ENCODE measurements at places on chromosomes 2 and 18. TPM values are rescaled to one million over a fixed set of nuclear protein-coding genes. Genes with fewer than 3 reads are reported as not detected.

- no peak for DNase-seq
These were observed 69.6 kb downstream of the EML4 start for GRCh38 chr2:42238644-42239288.

DNAJB2 gene
- 38.7 TPM for total RNA-seq

DNA sequence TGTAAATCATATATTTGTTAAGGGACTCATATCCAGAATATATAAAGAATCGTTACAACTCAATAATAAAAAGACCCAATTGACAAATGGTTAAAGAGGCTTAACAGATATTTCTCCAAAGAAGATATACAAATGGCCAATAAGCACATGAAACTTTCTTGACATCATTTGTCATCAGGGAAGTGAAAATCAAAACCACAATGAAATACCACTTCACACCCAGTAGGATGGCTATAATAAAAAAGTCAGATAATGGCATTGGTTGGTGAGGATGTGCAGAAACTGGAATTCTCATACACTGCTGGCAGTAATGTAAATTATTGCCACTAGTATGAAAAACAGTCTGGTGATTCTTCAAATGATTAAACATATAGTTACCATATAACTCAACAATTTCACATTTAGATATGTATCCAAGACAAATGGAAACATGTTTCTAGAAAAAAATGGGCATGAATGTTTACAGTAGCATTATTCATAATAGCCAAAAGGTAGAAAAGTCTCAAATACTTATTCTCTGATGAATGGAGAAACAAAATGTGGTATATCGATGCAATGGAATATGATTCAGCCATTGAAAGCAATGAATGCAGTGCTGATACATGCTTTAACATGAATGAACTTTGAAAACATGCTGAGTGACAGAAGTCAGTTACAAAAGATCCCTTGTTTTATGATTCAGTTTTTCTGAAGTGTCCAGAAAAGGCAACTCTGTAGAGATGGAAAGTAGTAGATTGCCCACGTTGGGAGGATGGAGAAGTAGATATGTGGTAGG, 304.6 kb upstream of the ZEB2 start:
- DNase-seq, result no peak

DNA sequence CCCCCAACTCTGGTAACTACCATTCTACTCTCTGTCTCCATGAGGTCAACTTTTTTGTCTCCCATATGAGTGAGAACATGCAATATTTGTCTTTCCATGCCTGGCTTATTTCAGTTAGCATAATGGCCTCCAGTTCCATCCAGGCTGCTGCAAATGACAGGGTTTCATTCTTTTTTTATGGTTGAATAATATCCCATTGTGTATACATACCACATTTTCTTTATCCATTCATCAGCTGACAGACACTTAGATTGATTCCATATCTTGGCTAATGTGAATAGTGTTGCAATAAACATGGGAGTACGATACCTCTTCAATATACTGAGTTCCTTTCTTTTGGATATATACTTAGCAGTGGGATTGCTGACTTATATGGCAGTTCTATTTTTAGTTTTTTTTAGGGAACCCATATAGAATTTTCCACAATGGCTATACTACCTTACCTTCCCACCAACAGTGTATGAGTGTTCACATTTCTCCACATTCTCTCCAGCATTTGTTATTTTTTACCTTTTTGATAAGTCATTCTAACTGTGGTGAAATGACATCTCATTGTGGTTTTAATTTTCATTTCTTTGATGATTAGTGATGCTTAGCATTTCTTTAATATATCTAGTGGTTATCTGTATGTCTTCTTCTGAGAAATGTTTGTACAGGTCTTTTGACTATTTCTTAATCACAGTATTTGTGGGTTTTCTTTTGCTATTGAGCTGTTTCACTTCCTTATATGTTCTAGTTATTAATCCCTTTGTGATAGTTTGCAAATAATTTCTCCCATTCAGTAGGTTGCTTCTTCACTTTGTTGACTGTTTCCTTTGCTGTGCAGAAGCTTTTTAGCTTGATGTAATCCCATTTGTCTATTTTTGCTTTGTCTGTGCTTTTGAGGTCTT, 112.2 kb downstream of the SRBD1 start:
- no peak for DNase-seq

- no peak for DNase-seq
These were observed 372.5 kb upstream of the GCFC2 start for GRCh38 chr2:76083248-76083647.

DNA sequence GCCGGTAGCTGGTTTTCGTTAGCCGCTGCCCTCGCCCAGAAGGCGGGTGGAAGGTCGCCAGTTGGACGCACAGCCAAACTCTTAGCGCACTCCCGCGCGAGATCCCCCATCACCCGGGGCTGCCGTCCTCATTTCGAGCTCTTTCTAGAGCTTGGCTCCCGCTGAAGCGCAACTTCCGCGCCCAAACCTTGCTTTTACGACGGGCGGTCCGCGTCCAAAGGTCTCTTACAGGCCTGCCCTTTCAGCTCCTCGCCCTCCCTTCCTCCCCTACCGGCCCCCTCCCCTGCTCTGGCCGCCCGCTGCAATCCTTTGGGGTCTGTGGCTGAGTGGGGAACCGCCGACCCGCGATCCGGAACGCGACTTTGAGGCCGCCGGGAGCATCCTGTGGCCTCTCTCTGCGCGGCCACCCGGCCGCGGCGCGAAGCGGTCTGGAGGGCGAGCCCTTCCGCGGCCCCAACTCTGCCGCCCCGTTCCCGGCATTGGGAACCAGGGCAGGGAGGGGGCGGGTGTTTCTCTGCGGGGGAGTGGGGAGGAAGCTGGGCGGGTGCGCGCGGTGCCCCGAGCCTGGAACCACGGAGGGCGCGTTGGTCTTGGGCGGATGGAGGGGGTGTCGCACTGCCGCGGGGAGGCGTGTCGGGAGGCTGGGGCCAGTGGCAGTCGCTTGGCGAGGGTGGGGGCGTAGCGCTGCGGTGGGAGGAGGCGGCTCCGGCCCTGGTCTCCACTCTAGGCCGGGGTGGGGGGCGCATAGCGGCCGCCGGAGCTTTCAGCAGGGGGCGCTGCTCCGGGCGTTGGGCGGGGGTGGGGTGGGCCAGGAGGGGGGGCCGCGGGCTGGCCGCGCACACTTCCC, at the start of gene GDF7:
Gene GDF7, plus strand, starts transcription at position 841 of the 847 bp plus-strand sequence. CDS start 96 bp downstream, outside the sequence.
- no peak for DNase-seq

ARHGEF4 gene
- 3.5 TPM for total RNA-seq

DNA sequence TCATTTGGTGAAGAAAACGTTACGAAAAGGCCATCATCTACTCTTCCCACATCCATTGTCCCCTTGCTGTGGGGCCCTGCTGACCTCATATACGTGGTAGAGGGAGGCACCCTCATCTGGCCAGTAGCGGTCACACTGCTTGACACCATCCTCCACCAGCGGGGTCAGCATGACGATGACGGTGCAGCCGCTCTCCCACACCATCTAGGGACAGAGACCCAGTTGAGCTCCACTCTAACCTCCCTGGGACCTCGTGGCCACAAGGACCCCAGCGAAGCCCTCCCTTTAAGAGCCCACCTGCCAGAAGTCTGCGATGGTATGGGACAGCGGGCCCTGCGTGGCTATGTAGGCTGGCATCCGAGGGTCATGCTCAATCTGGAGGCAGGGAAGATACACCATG, 13.1 kb downstream of the PTPRN start:
- no peak for DNase-seq

DNA sequence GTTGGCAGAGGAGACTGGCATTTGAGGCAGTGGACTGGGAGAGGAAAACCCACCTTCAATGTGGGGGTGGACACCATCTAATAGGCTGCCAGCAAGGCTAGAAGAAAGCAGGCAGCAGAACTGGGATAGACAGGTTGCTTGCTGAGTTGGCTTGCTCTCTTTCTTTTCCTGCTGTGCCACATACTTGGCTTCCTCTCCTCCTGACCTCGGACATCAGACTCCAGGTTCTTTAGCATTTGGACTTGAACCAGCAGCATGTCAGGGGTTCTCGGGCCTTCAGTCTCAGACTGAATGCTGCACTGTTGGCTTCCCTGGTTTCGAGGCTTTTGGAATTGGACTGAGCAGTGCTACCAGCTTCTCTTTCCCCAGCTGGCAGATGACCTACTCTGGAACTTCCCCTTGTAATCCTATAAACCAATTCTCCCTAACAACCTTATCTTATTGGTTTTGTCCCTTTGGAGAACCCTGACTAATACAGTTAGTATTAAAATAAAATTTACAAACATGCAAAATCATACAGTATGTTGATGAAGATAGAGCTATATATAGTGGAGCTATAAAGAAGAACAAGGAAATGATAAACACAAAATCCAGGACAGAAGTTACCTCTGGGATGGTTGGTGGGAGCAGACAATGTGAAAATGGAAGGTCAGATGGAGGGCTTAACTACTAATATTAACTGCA, 15.9 kb downstream of the DSEL start:
- no peak for DNase-seq

DNA sequence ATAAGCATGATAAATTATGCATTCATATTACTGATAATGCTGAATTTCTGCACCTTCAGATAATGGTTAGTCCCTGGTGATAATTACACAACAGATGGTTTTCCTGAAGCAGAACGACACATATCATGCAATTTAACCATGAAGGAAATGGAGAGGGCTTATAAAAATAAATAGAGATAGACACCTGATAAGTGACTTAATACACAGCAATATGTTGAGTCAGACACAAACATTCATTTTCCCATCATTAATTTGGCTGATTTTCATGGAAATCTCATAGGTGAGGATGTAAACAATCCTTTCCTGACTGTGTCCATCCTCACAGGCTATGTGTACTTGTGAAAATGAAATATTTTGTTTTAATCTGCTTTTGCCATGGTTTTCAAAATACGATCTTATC, 36.9 kb upstream of the DSEL start:
- DNase-seq, result no peak

RPRD1A gene
- 51.7 TPM for total RNA-seq

GRCh38 chr2:189848276-189848675, 64.0 kb downstream of the PMS1 start:
- no peak for DNase-seq

UGT1A8 gene
- total RNA-seq, result not detected

- DNase-seq, result no peak
These were observed 21.1 kb downstream of the ANTXR1 start for GRCh38 chr2:69034122-69034521.

DNA sequence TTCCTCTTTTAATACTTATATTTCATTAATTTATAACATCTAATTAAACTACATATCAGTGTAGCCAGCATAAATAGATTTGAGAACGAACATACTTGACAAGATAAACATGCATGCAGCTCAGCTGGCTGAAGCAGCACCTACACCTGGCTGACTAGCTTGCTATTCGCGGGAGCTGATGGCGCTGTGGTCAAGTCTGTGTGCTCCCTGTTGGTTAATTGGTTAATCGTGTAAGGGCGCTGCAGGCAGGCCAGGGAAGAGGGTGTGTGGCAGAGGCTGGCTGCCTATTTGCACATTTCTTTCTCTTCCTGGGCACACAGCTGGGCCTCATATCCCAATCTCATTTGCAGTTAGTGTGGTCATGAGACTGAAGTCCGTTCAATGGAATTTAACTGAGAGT, 14.5 kb upstream of the VWA3B start:
- DNase-seq, result no peak

DNA sequence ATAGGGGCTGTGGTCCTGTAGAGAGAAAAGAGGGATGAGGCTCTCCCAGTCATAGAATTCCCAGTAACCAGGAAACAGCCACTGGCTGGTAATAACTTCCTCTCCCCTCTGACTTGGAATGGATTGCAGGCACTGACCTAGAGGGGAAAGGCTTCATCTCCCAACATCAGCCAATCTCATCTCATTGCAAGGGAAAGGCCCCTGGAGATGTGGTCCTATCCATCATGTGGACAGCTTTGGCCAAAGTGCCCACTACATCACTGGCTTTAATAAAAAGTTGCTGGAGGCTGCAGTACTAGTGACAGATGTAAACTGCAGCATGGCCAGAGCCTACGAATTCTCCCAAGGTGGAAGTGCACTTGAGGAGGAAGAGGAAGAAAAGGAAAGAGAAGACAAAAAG, 820.5 kb upstream of the CELF4 start:
- no peak for DNase-seq

- DNase-seq, result no peak
These were observed 480.1 kb upstream of the TCF4 start for GRCh38 chr18:56067969-56068671.

- DNase-seq, result no peak
These were observed 157.6 kb upstream of the NRP2 start for GRCh38 chr2:205524656-205525055.

PPP1R1C gene
- total RNA-seq, result 14.5 TPM

DNA sequence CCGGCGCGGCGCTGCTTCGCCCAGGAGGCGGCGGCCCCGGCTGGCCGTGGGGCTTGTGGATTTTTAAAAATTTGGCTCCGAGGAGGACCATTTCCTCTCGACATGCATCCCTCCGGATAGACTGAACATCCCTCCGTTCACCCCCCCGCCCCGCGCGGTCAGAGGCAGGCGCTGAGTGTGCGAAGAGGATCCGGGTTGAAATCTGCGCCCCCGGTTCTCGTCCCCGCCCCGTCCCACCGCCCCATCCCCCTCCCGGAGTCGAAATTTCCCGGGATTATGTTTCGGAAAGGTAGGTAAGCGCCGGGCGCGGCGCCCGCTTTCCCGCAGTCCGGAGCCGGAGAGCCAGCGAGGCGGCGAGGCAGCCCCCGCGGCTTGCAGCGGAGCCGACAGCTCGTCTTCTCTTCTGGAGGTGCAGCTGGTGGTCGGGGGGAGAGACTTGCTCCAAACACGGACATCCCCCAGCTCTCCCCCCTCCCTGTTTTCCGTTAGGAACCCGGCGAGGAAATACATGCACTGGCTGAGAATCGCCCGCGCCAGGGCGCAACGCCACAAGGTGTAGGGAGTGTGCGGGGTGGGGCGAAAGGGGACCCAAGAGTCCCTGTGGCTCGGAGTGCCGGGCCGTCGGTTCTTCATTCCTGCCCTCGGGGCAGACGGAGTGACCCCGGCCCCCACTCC, at the start of gene PRKCE:
Gene PRKCE, plus strand, starts transcription at position 261 of the 675 bp plus-strand sequence.
- DNase-seq, result peak; percentile 67

SLC30A3 gene
- total RNA-seq, result 9.4 TPM

TMEM198 gene
- total RNA-seq, result 4.3 TPM

DNA sequence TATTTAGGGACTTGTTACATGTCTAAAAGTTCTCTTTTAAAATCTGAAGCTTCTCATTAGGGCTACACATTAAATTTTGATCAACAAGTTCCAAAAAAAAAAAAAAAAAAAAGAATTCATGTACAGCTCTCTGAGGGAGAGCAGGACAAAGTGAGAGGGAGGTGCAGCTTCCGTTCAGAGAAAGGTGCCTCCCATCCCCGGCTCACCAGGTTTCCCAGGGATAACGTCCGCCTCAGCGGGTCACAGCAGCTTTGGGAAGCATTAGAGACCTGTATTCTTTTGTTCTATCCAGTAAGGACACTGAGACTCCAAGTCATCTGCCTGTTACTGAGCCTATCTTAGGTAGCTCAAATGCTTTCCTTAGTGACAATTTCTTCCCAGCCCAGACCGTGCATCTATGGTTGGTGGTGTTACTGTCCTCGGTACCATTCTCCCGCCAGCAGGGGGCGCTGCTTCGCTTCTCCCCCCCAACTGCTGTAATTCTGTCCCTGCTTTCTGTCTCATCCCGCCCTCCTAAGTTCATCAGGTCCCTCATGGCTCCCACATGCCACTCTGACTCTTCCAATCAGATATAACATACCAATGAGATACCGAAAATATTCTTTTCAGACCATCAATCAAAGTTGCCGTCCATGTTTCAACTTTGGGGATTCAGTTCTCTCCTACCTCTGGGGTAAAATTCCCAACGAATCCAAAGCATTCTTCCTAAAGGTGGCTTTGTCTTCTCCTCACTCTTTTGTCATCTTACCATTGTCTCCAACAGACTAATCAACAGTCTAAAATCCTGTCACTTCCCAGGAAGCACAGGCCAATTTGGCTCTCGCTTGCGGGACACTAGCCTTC, 466.5 kb downstream of the METTL4 start:
- DNase-seq, result no peak

GRCh38 chr2:48471048-48471474, 58.9 kb upstream of the STON1 start:
- DNase-seq, result no peak

MC5R gene
- total RNA-seq, result not detected

All from right atrium auricular region (tissue), 2 donors.